Left lobe of liver (tissue), 2 donors: ENCODE measurements at places on chromosomes 2 and 18.
A peak's percentile ranks its signal among the peaks of the same experiment; 100 is the strongest.

- no peak for DNase-seq
These were observed 163.7 kb downstream of the PTGR3 start for GRCh38 chr18:75045272-75045671.

- DNase-seq, result no peak
These were observed 32.0 kb upstream of the SKOR2 start for GRCh38 chr18:47283476-47283875.

GRCh38 chr2:190469771-190470170 is 61.6 kb downstream of the MFSD6 start:
- no peak for DNase-seq

- peak; percentile 92 for DNase-seq
These were observed 775 bp downstream of the RNF125 start for GRCh38 chr18:32019251-32019948.

DNA sequence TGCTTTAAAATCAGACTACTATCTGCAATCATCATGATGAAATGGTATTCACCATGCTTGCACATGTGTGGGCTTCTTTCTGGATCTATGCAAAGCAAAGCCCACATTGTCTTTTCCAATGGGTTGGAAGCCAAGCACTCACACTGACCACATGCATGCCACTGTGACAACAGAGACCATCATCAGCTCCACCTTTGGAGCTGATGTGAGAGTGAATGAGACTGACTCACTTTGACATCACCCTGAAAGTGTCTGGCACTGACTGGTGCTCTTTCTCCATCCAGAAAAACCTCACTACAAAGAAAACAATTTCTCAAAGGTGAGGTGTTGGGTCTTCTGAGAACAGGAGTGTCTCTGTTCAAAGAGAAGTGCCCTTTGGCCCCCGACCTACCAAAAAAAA is 4.7 kb downstream of the MYO5B start:
- no peak for DNase-seq

DNA sequence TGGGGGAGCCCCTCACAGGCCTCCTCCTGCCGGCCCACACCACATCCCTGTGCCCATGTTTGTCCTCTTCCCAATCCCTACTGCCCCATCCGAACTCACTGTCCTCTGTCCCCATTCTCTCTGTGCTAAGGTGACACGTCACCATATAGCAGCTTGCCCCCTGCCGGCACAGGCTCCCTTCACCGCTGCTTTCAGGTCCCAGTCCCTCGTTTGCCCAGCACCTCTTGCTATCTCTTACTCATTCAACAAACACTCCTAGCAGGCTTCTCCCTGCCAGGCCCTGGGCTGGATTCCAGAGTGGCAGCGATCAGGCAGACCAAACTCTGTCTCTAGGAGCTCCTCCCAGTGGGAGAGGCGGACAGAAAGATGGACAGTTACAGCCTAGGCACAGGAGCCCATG is 74.3 kb downstream of the TFCP2L1 start:
- DNase-seq, result peak; percentile 56

GRCh38 chr18:37476182-37476581 is 89.4 kb downstream of the CELF4 start:
- no peak for DNase-seq

DNA sequence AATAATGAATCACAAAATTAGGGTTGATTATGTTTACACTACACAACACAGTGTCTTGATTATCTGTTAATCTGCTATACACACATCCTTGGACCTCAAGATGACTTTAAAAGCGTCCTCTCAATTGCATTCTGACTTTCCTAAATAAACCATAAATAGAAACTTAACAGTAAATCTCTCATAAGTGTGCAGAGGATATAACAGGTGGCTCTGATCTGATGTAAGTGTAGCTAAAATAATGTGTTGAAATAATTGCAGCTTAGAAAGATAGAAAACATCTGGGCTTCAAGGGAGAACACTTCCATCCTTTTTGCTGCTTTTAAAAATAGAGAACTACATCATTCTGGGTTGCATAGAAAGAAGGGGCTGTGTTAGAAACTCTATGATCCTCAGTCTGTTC is 78.4 kb upstream of the EFEMP1 start:
- DNase-seq, result no peak

- DNase-seq, result no peak
These were observed 260.5 kb upstream of the THUMPD2 start for GRCh38 chr2:40039549-40039948.

GRCh38 chr2:197210430-197210829 is 100.2 kb downstream of the ANKRD44 start:
- no peak for DNase-seq

DNA sequence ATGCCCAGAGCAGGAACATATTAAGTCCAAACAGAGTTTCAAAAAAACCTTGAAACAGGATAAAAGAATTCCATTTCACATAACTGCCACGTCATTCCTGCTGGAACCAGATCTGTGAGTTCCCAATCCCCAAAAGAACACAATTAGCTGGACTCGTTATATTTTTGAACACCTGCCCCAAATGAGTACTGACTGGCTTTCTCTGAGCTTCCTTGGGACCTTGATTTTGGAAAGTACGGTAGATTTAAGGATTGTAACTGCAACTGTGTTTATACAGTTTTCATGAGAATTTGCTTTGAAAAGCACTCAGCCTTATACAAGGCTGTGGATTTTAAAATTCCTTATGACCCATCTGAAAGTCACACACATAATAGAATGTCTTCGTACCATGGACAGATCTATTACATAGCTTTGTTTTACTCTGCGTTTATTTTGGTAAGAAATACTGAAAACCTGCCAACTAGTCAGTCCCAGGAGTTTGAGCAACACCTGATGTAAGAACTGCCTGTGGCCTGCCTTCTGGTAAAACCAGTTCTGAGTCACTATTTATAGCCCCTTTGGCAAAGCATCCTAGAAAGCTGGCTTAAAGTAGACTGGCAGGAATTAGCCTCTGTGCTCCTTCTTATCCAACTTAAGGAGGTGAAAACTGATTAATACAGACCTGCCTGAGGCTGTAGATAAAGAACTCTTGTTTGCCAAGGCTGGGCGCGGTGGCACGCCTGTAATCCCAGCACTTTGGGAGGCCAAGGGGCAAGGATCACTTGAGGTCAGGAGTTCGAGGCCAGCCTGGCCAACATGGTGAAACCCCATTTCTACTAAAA is 48.1 kb downstream of the MERTK start:
- DNase-seq, result peak; percentile 72

GRCh38 chr2:197293252-197294007 is 17.1 kb downstream of the ANKRD44 start:
- no peak for DNase-seq

- DNase-seq, result no peak
These were observed 5.1 kb downstream of the TSHZ1 start for GRCh38 chr18:75215663-75216062.

- DNase-seq, result peak; percentile 65
These were observed 559 bp downstream of the TMEM37 start for GRCh38 chr2:119431976-119432850.

DNA sequence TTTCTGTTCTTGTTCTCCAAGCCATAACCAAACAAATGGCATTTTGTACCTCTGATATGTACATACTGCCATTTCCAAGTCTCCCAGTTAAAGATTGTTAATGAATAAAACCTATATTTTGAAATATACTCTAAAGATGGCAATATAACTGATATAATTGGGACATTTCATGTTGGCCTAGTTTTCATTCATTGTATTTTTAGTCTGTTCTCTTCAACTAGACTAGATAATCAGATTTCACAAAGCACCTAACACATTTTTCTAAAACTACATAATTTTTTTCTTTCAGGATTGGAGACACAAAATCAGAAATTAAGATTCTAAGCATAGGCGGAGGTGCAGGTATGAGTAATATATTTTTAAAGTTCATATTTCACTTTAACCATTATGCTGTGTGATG is 5.6 kb downstream of the HNMT start:
- no peak for DNase-seq

DNA sequence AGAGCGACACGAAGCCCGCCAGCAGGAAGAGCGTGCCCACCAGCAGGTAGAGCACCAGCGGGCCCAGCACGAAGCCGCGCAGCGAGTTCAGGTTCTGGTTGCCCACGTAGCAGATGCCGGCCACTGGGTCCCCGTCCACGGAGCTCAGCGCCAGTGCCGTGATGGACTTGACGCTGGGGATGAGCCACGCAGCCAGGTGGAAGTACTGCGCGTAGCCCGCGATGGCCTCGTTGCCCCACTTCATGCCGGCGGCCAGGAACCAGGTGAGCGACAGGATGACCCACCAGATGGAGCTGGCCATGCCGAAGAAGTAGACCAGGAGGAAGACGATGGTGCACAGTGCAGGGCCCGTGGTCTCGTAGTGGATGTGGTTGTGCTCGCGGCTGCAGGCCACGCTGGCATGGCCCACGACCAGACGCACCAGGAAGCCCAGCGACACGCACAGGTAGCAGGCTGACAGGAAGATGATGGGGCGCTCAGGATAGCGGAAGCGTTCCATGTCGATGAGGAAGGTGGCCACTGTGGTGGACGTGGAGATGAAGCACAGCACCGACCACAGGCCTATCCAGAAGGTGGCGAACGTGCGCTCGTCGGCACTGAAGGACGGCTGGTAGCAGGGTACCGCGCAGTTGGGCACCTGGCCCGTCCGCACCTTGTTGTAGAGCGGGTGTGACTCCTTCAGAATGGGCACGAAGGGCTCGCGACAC is 2.1 kb downstream of the FZD5 start:
- peak; percentile 76 for DNase-seq

DNA sequence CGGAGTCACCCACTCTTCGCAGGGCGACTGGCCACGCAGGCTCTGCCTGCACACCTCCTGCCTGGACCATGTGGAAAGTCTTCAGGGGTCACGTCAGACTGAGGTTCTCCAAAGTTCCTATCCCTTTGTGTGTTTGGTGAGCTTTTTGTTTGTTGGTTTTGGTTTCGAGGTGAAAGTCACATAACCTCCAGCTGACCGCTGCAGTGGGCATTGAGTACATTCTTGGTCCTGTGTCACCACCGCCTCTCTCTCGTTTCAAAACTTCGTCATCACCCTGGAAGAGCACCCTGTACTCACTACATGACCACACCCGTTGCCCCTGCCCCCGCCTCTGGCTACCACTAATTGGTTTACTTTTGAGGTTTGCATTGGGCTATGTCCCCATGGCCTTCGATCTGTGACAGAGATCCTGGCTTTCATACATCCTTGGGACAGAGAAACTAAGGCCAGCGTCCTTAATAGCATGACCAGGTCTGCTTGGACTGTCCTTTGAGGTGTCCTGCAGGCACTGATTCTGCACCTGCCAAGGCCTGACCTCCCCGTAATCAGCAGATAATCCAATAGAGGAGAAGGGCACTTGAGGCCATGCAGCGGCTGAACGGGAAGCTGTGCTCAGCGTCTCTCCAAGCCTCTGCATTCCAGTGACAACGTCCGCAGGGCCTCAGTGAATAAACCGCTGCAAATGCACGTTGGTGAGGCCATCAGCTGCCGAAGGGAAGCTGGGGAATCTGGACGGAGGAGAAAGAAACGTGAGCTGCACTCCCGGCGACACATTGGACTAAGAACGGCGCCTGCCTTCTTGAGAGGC is 46.8 kb downstream of the SH3BP4 start:
- DNase-seq, result peak; percentile 95

DNA sequence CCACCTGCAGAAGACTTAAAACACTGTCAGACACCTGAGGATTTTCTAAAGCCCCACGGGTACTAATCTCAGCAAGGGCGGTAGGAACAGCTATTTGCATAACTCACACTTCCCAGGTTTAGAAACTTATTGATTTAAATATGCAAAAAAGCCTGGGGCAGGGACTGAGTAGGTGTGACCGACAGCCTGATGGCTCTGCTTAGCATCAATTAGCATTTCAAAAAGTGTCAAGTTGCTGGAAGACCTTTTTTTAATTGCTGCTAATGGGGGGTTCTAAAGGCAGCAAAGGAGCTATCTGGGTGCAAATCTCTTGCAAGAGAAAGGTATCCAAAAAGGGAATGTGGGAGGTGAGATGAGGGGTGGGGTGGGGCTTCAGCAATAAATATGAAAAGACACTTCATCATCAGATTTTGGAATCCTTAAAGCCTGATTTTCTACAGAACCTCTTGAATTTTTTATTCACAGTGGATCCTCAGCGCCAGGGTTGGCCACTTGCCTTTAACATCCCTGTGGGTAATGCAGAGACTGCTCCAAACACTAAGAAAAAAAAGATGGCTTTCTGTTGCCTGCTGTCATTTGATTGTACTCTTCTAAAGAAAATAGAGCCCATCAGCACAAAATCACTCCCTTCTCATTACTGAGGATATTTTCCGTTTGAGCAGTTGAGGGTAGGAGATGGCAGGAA is 121.1 kb upstream of the RMP24 start:
- no peak for DNase-seq

- DNase-seq, result no peak
These were observed 2.8 kb downstream of the MSH2 start for GRCh38 chr2:47405757-47406156.

GRCh38 chr18:8262221-8262620 is 347.0 kb upstream of the RAB12 start:
- DNase-seq, result no peak
